ENCODE measurements at places on chromosomes 6 and 20.
A peak's percentile ranks its signal among the peaks of the same experiment; 100 is the strongest.

GRCh38 chr6:78615430-78615904 is 251.9 kb upstream of the IRAK1BP1 start:
- DNase-seq = no peak

- DNase-seq = no peak
These were observed 39.2 kb upstream of the NHSL1 start for GRCh38 chr6:138538390-138539031.

- no peak for DNase-seq
These were observed 69.1 kb downstream of the CBLN4 start for GRCh38 chr20:55936209-55936595.

DNA sequence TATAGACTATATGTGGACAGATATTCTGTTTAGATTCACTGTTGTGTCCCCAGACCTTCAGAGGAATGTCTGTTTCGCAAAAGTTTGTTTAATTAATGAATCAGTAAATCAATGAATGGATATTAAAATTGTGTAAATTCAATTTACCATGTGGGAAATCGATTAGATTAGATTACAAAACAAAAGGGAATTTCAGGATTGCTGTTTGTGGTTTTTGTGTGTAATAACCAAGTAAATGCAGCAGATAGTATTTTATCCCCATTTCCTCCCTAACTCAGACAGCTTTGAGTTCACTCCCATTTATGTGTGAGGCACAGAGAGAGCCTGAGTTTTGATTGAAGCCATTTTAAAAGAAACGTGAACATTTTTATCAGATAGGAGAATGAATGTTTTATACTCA is 214.8 kb downstream of the ADGB start:
- no peak for DNase-seq

DNA sequence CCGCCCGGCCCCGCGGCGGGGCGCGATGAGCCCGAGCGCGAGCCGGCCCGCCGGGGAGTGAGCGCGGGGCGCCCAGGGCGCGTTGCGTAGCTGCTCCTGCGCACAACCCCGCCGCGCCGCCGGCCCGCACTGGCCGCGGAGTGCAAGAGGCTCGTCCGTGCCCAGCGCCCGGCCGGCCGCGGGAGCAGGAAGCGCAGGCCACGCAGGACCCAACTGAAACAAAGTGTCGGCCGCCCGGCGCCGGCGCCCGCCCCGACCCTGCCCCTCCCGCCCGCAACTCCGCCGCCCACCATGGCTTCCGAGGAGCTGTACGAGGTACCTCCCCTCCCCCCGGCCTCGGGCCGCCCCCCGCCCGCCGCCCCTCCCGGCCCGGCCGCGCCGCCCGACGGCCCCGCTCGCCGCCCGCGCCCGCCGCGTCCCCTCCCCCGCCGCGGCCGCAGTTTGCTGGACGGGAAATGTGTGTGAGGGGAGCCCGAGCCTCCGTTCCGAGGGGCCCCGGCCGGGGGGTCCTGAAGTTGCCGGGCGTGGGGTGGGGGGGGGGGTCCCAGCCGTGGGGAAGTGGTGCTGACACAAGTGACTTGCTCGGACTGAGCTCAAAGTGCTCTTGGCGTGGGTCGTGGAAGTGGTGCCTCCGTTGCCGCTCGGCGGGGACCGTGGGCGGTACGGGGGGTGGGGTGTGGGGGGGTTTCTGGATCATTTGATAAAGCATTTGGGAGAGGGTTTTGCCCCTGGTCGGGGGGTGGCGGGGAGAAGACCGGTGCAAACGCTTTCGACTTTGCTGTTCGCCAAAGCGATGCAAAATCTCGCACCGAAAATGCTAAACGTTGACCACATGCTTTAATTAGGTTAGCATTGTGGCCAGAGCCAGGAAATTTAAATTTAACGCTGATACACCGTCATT is 539 bp downstream of the CDYL start:
- peak; percentile 23 for DNase-seq

DNA sequence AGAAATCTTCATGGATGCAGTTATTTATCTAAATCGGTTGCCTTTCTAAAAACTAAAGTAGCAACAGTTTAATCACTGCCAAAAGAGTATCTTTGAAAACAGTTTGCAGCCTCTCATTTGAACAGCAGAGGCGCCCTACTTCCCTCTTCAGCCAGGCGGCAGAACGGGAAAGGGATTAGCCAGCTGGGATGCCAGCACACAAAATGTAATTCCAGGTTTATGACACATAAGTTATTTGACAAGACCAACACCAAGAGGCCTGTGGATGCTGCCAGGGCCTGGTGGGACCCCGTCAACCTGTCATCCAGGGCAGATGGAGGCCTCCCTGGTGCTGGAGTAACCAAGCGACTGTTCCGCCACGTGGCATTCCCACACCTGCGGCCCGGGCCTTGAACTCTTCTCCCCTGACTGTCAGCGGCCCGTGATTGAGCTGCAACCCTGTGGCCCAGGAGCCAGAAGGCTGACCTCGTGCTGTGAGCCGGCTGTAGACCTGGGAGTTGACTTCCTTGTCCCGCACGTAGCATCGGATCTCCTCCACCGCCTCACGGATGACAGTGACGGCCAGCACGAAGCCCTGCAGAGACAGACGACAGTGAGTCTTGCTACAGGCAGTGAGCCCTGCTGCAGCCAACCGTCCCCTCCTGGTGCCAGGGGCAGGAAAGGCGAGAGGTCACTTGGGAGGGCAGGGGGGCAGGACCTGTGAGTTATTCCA is 55.5 kb downstream of the ATP9A start:
- DNase-seq = no peak

Data from CD4-positive, alpha-beta T cell treated with Interleukin-12 subunit alpha and Interleukin-12 subunit beta, for 1 hour (primary cell).